ENCODE measurements at places on chromosomes 13 and 19.

GRCh38 chr19:42352301-42353259 is 27.1 kb downstream of the MEGF8 start:
- no peak for DNase-seq

- no peak for DNase-seq
These were observed 269.1 kb downstream of the NDFIP2 start for GRCh38 chr13:79749984-79750551.

GRCh38 chr13:29909975-29910674 is 59.7 kb upstream of the UBL3 start:
- DNase-seq: no peak

- no peak for DNase-seq
These were observed 394.9 kb downstream of the DLEU7 start for GRCh38 chr13:50448535-50448998.

DNA sequence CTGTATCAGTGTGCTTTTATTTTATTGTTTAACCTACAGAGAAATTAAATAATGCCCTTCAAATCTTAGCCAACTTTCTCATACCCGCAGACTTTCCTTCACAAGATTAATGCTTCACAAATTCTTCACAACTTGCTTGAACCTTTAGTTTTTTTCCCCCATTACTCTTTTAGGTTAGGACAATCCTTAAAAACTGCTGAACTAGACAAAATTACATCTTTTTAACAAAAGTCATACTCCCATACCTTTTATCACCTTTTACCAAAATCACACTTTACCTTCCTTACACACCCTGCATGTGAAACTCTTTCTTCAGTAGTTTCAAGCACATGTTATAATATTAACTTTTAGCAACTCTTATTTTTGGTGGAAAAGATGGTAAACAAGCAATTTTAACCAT is 58.5 kb downstream of the SCGB2B2 start:
- DNase-seq: no peak

- DNase-seq: no peak
These were observed 2.7 kb upstream of the RPS16 start for GRCh38 chr19:39438270-39438934.

DNA sequence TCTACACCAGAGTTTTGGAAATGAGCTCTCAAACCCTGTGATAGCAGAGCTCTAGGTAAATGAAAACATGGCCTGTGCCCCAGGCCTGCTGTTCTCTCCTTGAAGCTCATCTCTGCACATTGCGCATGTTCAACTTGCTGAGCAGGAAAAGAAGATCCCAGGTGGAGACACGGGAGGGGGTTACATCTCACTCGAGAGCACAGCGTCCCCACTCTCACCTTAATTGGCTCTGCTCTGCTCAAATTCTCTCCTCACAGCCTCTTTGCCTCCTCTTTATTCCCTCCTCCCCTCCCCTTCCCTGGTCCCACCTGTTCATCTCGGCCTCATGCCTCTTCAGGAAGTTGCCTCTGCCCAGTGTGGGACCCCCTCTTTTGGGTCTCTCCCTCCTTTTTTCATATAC is 44.7 kb downstream of the RGCC start:
- no peak for DNase-seq

DNA sequence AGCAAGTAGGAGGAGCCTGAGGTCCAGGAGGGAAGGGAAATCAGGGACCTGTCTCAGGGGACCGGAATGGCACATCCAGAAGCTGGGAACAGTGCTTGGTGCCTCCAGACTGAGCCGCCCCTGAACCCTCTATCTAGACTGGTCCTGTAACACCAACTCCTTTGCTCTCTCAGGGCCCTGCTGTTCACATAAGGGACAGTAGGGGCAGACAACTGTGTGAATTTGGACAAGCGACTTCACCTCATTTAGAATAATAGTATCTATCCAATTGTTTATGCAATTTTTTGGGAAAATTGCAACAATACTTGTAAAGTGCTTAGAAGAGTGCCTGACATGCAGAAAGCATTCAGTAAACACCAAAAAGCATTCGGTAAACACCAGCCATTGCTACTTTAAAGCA is 14.0 kb downstream of the SYMPK start:
- no peak for DNase-seq

DNA sequence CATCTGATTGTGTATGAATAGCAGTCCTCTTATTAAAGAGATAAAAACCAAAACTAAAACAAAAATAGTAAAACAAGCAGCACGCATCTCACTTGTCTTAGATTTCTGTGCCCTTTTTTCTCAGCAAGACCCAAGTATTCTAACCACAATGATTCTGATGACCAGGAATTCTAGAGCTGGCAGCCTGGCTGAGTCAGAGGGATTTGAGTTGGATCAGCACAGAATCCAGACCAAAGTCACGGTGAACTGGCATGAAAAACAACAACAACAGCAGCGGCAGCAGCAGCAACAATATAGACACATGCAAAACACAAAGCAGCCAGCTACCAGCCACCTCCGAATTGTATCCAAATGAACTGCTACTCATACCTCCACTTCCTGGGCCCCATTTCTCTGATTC is 360.5 kb downstream of the KCNRG start:
- DNase-seq: no peak

- no peak for DNase-seq
These were observed 447.7 kb downstream of the GPC6 start for GRCh38 chr13:93674337-93674755.

- peak; percentile 70 for DNase-seq
These were observed 558 bp downstream of the MZT1 start for GRCh38 chr13:72726726-72727416.

DNA sequence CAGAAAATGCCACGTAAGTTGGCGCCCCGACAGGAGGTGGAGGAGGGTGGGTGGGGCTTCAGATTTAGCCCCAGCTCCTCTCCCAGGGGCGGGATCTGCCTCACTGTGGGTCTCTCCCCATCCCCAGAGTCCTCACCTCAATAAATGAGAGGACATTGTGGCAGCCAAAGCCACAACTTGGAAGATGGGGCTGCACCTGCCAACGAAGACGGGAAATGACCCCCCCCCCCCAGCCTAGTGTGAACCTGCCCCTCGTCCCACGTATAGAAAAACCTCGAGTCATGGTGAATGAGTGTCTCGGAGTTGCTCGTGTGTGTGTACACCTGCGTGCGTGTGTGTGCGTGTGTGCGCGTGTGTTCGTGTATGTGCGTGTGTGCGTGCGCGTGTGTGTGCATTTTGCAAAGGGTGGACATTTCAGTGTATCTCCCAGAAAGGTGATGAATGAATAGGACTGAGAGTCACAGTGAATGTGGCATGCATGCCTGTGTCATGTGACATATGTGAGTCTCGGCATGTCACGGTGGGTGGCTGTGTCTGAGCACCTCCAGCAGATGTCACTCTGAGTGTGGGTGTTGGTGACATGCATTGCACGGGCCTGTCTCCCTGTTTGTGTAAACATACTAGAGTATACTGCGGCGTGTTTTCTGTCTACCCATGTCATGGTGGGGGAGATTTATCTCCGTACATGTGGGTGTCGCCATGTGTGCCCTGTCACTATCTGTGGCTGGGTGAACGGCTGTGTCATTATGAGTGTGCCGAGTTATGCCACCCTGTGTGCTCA is 1.5 kb upstream of the TRAPPC5 start:
- peak; percentile 79 for DNase-seq

GRCh38 chr13:93480553-93481106 is 254.0 kb downstream of the GPC6 start:
- no peak for DNase-seq

- DNase-seq: peak; percentile 61
These were observed at the start of gene B3GNT8 for GRCh38 chr19:41426952-41427646. B3GNT8 (minus strand) TSS chr19:41427374; CDS start chr19:41426778, 596 bp downstream.

DNA sequence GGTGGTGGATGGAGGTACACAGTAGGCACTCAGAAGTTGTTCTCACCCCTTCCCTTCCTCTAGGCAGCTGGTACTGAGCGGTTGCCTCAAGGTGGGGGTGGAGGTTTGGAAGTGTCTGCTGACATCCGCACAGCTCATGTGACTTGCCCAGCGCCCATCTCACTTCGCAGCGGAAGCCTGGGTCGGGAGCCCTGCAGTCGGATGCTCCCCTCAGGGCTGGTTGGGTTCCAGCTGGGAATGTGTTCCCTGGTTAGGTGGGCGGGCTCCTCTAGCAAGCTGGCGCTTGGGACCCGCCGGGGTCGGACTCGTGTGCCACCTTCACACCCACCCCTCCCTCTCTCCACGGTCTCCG is 10.2 kb downstream of the PPP1R37 start:
- no peak for DNase-seq

Measured in activated T-cell treated with anti-CD3 and anti-CD28 coated beads, Interleukin-2, amount 50 U/mL, for 48 hours (primary cell).